ENCODE measurements at places on chromosomes 13 and 19.

GRCh38 chr19:13834244-13835069, 39.2 kb downstream of the ZSWIM4 start:
- no peak for DNase-seq

DNA sequence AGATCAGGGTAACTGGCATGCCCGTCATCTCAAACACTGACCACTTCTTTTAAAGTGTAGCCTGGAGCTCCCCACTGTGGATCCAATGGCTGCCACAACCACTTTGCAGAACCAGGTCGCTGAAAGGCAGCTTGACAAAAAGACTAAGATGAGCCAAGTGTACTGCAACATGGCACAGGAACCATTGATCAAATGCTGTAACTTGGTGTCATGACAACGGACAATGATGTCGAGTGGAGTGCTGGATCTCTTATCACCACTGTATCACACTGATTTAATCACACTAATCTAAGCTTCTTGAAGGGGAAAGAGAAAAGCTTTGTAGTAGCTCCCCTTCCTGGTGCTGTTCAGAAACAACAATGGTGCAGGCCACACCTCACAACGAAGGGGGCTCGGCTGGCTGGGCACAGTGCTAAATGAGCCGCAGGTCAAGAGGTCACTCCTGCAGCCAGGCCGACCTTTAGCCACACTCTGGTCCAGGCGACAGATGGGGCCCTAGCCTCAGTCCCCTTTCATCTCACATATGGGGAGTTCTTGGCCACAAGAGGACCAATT, 2.2 kb upstream of the TNFRSF19 start:
- no peak for DNase-seq

GRCh38 chr13:22061806-22062391, 391.0 kb downstream of the FGF9 start:
- no peak for DNase-seq

GRCh38 chr13:75702476-75702875, 66.3 kb downstream of the LMO7 start:
- DNase-seq: no peak

- no peak for DNase-seq
Measured at GRCh38 chr13:73286177-73286576, 227.4 kb downstream of the KLF5 start.

- no peak for DNase-seq
Measured at GRCh38 chr13:87234981-87235380, 436.2 kb upstream of the SLITRK5 start.

DNA sequence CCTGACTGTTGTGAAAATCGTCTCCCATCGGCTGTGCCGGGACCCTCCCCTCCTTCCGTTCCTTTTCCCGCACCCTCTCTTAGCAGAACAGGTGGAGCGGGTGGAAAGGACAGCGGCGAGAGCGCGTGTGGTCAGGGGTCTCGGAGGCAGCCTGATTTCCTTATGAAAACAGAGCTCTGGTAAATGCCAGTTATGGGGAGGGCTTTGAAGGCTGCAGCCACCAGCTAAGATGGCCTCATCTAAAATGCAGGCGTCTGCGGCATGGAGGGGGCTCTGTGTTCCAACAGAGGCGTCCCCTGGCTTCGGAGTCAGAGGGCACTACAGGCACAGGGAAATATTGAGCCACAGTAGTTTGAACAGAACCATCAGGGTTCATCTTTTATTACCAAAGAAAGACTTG, 93.8 kb upstream of the SOX1 start:
- no peak for DNase-seq

- no peak for DNase-seq
Measured at GRCh38 chr19:56162258-56162657, 13.6 kb upstream of the GALP start.

- no peak for DNase-seq
Measured at GRCh38 chr19:32138416-32138815, 207.0 kb upstream of the ZNF507 start.

DNA sequence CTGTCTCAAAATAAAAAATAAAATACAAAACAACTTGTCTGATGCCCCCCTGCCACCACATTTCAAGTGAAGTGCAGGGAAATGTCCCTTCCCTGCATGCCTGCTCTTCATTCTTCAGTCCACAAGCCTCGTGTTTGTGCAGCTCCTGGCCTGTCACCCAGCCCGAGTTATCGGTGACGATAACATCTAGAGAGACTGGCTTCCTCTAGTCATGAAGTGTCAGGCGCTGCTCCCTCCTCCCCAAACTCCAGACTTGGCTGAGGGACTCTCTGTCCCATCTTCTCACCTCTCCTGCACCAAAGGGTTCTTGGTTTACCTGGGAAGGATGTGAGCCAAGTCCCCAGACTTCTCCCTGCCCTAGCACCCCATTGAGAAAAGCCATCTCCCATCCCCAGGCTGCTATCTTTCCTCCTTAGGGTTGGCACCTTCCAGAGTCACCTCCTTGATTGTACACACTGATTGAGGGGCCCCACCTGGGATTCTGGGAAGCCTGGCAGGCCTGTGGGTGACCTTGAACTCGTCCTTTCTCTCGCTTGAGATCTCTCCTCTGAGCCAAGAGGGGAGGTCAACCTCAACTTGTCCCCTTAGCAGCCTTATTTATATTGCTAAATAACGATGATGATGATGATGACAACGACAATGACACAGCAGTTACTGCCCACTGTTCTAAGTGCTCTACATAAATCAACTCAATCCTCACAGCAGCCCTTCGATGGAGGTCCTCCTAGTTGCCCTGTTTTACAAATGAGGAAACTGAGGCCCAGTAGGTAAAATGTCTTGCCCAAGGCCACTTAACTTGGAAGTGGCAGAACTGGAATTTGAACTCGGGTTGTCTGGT, 13.1 kb upstream of the PLAUR start:
- DNase-seq: no peak

DNA sequence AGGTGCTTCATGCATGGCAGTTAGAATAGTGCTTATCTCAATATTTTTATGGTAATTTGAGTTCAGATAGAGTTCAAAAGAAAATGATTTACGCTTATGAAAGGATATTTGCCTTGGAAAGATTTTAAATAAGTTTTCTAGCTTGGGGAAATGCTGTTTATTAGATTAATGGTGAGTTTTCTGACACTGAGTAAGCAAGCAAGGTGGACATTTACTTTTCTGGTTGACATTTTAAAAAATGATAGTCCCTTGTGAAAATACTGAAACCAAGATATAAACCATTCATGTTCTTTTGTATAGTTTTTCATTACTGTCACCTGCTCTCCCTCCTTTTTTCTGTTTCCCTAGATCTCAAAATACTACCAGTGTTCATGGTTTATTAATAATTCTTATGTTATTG, 1034.8 kb upstream of the SPRY2 start:
- DNase-seq: no peak

- peak; percentile 10 for DNase-seq
Measured at GRCh38 chr19:16778796-16779411, 50.3 kb upstream of the SIN3B start.

- DNase-seq: peak; percentile 74
Measured at GRCh38 chr19:38769635-38770211, 3.6 kb downstream of the LGALS7 start.

DNA sequence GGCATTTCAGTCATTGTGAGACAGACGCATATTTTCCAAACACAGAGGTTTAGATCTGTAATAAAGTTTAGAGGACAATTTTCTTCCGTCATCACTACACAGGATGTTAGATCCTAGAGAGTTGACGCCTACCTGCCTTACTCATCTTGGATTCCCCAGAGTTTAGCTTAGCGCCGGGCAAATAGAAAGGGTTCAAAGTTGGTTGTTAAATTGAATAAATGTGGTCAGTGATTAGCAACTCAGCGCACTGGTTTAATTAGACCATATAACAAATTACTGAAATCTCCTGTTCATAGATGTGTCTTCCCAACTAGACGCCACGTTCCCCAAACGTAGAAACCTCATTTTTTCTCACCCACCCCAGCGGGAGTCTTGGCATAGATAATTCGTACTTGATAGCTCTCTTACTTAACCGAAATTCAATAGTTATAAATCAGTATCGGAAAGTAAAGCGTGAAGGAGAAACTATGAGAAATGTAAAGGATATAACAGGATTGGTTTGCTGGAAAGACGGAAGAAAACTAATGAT, 726 bp upstream of the UFM1 start:
- no peak for DNase-seq

DNA sequence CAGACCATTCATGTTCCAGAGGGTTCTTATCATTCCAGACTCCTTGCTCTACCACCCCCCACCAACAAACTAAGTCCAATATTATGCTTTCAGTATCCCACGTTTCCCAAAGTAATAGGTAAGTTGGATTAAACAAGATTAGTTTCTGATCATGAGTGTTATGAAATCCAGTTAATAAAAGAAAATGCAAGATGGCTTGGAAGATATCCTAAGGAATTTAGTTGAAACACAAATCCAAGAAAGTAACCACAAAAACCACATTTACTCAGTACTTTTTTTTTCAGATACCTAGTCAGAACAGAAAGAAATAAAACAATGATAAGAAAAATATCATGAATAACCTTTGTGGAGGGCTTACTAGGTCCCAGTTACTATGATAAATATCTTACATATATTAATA, 119.4 kb upstream of the MIR17HG start:
- DNase-seq: no peak

GRCh38 chr19:5057860-5058259, 88.9 kb downstream of the KDM4B start:
- DNase-seq: no peak

GRCh38 chr13:34990399-34991214, 48.5 kb downstream of the NBEA start:
- DNase-seq: no peak

- no peak for DNase-seq
Measured at GRCh38 chr13:52887165-52887564, 38.7 kb upstream of the PCDH8 start.

DNA sequence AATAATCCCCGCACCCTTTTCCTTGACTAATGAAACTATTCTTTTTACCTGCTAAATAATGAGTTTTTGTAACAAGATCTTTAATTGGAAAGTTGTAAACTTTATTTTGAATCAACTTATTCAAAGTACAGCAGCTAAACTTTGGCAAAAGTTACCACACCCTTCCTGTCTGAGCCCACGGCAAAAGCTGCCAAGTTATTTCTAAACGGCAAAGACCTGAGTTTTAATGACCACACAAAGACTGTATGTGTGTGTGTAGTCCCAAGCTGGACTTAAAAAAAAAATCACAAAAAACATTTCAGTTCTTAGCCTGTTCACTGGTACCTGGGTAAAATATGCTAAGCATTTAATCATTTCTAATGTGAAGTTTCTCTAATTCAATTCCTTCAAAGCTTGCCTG, 60.7 kb downstream of the ZAR1L start:
- no peak for DNase-seq

DNA sequence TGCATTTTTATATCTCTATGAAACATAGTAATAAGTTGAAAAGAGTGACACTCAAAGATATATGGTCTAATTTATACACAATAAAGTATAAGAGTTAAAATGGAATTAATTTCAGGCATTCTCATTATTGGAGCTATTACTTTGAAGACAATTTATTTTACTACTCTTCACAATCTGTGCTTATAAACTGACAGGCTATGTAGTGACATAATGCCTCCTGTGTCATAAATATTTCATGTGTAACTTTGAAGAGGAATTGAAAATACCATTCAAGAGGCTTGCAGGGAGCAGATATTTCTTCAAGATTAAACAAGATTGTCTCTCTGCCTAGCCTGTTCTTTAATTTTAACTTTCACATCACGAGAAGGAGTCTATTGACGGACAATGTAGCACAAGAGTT, 1881.5 kb upstream of the PCDH20 start:
- no peak for DNase-seq

- DNase-seq: no peak
Measured at GRCh38 chr13:112881656-112882554, 87.1 kb upstream of the MCF2L start.

DNA sequence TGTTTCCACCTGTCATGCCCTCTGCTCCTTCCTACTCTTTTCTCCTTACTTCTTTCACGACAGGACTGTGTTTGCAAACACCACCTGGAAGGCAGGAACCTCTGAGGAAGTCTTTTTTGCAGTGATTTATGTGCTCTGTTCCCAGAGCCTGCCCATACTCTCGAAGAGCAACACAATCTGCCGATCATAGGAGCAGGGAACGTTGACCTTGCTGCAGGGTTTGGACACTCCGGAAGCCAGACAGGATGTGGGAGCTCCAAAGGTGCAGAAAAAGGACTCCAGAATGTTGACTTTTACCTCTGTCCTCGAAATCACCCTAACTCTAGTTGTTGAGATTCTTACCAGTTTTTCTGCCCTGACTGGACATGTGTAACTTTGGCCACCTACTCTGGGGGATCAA, 8.6 kb upstream of the ZNF181 start:
- DNase-seq: no peak

GRCh38 chr13:77507931-77508776, 27.4 kb upstream of the SCEL start:
- DNase-seq: no peak

DNA sequence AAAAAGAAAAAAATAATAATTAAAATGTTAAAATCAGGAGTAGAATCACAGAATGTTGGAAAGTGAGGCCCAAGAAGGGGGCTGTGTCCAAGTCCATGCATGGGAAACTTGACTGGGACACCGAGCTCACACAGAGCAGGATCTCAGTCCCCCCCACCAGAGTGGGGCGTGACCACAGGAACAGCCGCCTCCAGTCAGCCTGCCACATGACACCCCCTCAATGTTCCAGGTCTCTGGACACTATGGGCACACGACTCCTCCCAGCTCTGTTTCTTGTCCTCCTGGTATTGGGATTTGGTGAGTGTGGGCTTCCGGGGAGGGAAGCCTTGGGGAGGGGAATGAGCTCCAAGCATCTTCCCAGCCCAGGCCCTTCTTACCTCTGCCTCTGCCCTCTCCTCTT, 2.4 kb downstream of the APOC2 start:
- DNase-seq: no peak

All from T follicular helper cell (primary cell).